Stimulated activated CD8-positive, alpha-beta memory T cell treated with anti-CD3 and anti-CD28 coated beads, Interleukin-4, amount 100 ng/mL, for 1 hour (primary cell): ENCODE measurements at places on chromosomes 2 and 18.

DNA sequence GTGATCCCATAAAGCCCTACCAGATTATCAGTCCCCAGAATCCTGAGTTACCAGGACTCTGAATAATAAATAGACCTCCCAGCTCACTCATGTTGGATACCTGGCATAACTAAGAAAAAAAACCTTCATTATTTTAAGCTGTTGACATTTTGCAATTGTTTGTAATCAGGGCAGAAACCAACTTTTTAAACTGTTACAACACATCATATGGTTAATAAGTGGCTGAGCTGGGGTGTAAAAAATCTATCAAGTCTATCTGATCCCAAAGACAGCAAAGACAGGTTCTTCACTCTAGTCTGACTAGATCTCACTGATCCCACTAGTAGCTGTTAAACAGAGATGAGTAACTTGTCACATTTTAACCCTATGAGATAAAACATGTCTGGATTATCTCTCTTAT is 370.3 kb downstream of the RIT2 start:
- DNase-seq: no peak

GRCh38 chr2:64987001-64987955 is 1.9 kb upstream of the SLC1A4 start:
- no peak for DNase-seq

GRCh38 chr18:77061946-77062517 is 70.6 kb downstream of the MBP start:
- DNase-seq: no peak

GRCh38 chr2:38528008-38528442 is 74.7 kb downstream of the HNRNPLL start:
- no peak for DNase-seq

DNA sequence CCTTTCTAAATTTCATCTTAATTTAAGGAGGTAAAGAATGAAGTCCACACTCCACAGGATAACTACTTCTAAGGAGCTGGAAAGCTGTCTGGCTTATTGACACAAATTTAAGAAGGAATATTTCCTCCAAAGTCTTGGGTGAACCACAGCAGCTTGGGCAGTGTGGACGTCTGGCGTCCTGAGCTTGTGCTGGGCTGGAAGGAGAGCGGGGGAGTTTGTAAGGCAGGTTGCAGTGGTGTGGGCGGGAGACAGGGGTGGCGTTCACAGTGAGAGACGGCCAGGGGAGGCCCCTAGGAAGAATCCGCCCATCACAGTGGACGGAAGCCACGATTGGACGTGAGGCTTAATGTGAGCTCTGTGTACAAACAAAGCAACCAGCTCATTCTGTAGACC is 25.7 kb downstream of the ADI1 start:
- no peak for DNase-seq

- DNase-seq: no peak
These were observed 508.3 kb downstream of the TSN start for GRCh38 chr2:122263746-122264145.

- DNase-seq: no peak
These were observed 24.6 kb downstream of the CD302 start for GRCh38 chr2:159773426-159773825.

DNA sequence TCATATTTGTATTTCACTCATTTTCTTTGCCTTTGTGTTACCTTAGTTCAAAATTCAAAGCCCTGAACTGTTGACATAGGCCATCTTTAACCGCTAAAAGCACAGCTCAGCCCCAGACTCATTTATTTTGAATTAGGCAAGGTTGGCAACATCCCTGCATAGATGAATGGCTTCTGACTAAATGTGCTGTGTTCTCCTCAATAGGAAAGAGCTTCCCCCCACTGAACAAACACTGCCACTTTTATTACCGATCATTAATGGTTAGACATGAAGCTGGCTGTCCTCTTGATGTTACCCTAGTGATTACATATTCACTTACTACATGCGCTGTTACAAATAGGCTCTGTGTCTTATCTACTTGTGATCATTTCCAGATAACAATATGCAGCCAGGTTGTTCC is 170.7 kb downstream of the ADCYAP1 start:
- no peak for DNase-seq

DNA sequence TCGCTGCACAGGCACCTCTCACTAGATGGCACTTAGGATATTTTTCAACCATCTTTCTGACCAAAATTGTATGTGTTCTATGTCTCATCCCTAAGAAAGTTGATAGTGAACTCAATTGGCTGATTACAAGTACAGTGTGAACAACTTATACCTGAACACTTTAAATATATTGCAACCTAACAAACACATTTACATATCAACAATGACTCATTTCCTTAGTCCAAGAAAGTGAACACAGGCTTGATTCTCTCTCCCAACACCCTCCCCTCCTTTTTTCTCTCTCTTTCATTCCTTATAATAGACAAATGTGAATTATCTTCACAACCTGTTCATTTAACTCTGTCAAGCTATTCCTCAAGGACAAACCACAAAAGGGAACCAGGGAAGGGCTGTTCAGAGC is 192.0 kb downstream of the SLC8A1 start:
- no peak for DNase-seq

GRCh38 chr18:40058811-40059570 is 1896.0 kb upstream of the PIK3C3 start:
- DNase-seq: no peak

GRCh38 chr2:3066831-3067230 is 310.8 kb downstream of the EIPR1 start:
- DNase-seq: no peak

DNA sequence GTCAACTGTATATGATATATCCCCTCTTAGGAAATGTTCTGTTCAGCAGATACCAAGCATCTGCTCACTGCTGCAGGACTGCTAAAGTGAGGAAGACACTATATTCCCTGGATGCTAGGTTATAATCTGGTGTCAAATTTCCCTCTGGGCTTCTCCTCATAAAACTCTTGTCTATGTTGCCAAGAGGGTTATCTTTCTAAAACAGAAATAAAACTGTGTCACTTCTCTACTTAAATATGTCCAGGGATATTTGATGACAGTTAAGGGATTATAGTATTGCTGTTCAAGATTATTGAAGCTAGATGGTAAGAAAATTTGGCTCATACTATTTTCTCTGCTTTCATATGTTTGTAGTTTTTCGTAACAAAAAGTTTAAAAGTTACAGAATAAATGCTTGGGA is 30.5 kb upstream of the SNRNP27 start:
- DNase-seq: no peak

GRCh38 chr2:173612354-173612753 is 257.7 kb downstream of the CDCA7 start:
- DNase-seq: no peak

- no peak for DNase-seq
These were observed 16.6 kb downstream of the VAPA start for GRCh38 chr18:9930299-9930884.

DNA sequence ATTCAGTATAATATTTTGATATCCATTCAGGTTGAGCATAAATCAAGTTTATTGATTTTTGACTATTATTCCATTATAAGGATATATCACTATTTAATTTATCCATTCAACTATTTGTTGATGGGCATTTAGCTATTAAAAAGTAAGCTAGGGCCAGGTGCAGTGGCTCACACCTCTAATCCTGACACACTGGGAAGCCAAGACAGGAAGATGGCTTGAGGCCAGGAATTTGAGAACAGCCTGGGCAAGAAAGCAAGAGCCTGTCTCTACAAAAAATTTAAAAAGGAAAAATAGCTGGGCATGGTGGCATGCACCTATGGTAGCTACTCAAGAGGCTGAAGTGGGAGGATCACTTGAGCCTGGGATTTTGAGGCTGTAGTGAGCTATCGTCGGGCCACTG is 183.5 kb downstream of the HNMT start:
- no peak for DNase-seq

GRCh38 chr2:80291656-80292055 is 12.9 kb downstream of the LRRTM1 start:
- DNase-seq: no peak

DNA sequence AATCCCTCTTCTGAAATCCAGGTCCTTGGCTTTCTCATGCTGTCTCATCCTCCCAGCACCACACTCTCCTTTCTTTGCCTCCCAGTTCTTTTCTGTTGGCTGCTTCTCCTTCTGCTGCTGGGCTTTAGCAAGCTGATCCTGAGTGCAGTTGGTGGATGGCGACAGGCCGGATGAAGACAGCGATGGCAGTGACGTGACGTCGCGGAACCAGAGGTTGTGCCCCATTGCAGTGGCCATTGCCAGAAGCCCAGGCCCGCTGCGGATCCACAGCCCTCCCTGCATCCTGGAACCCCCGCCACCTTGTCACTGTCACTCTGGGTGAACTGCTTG is 75.2 kb downstream of the EIPR1 start:
- DNase-seq: no peak

- DNase-seq: no peak
These were observed 126.2 kb downstream of the EHBP1 start for GRCh38 chr2:62831729-62832128.

- no peak for DNase-seq
These were observed 61.5 kb upstream of the NFE2L2 start for GRCh38 chr2:177326005-177326404.

DNA sequence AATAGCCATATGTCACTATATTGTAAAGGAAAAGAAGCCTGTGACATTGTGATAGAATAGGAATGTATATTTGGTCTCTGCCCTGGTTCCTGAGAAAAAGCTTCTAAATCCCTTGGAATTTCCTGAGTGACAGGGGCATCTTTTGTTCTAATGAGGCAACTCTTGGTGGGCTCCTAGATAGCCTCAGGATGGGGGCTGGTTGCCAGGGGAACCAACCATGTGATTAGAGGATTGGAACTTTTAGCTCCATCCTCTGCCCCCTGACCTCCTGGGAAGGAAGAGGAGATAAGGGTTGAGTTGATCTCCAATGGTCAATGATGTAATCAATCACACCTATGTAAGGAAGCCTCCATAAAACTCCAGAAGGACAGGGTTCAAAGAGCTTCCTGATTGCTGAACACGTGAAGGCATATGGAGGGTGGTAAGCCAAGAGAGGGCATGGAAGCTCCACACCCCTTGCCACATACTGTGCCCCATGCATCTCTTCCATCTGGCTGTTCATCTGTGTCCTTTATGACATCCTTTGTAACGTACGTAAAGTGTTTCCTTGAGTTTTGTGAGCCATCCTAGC is 2.9 kb upstream of the ME2 start:
- DNase-seq: no peak

- DNase-seq: no peak
These were observed at the start of gene ATP8B1 for GRCh38 chr18:57803103-57803969. ATP8B1 (minus strand) TSS chr18:57803315; CDS start chr18:57731807, 71,508 bp downstream.

DNA sequence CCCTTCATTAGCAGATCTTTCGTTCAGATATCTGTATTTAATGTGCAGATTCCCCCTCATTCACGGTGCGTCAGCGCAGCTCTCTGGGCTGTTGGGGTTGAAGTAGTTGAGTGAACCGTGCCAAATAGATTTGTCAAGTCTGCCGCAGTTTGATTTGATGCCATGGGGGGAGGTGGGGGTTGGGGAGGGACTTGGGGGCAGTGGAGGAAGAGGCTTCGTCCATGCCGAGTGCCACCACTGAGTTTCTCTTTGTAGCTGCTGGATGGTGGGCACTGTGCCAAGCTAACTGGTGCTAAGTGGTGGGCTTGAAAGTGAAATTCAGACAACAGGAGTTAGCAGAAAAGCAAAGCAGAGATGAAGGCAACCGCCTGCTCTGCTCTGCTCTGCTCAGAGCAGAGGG is 47.9 kb downstream of the NRP2 start:
- no peak for DNase-seq
